ENCODE measurements at places on chromosomes 13 and 19. TPM values are rescaled to one million over a fixed set of nuclear protein-coding genes. Genes with fewer than 3 reads are reported as not detected.

The C19orf44 gene
- 4.8 TPM for polyA plus RNA-seq

The RELB gene
- 17.7 TPM for polyA plus RNA-seq

The C1QTNF9 gene
- not detected for polyA plus RNA-seq

The LPAR6 gene
- polyA plus RNA-seq: 55.7 TPM

The UPK1A gene
- not detected for polyA plus RNA-seq

The ZSCAN4 gene
- polyA plus RNA-seq: not detected

GRCh38 chr13:49877629-49878218 lies 58.4 kb downstream of the SPRYD7 start:
- no peaks in the 10 kb centered on the region for H3K27me3 ChIP-seq
- H3K36me3 ChIP-seq: no peaks in the 10 kb centered on the region
- DNase-seq: no peak
- H3K4me1 ChIP-seq: no peaks in the 10 kb centered on the region

GRCh38 chr19:47419030-47419783 lies at the start of gene MEIS3:
Gene MEIS3, minus strand, starts transcription at chr19:47419527. Its CDS starts 446 bp downstream, at chr19:47419081.
- peaks cover 55% of the 10 kb centered on the region for H3K27me3 ChIP-seq
- H3K4me3 ChIP-seq: no peak within 1 kb of the TSS
- no peaks in the 10 kb centered on the region for H3K36me3 ChIP-seq
- DNase-seq: no peak

GRCh38 chr19:34990578-34991192 lies 9.4 kb upstream of the GRAMD1A start:
- no peaks in the 10 kb centered on the region for H3K4me1 ChIP-seq
- DNase-seq: no peak
- H3K4me3 ChIP-seq: no peak overlapping the region

GRCh38 chr19:58346961-58347929 lies 6.0 kb downstream of the A1BG start:
- H3K27ac ChIP-seq: no peak overlapping the region
- H3K4me3 ChIP-seq: peak overlapping the region; percentile 13
- H3K36me3 ChIP-seq: no peaks in the 10 kb centered on the region
- H3K4me1 ChIP-seq: peaks cover 14% of the 10 kb centered on the region
- H3K27me3 ChIP-seq: peaks cover 17% of the 10 kb centered on the region
- peak; percentile 50 for DNase-seq

GRCh38 chr13:24161010-24161775 lies 673 bp downstream of the SPATA13 start:
- peaks cover 28% of the 10 kb centered on the region for H3K4me1 ChIP-seq
- peak overlapping the region; percentile 88 for H3K4me3 ChIP-seq
- no peaks in the 10 kb centered on the region for H3K27me3 ChIP-seq
- H3K27ac ChIP-seq: peak overlapping the region; percentile 36
- DNase-seq: peak; percentile 49

- no peaks in the 10 kb centered on the region for H3K4me1 ChIP-seq
- no peak for DNase-seq
- H3K4me3 ChIP-seq: no peak overlapping the region
- H3K27ac ChIP-seq: no peak overlapping the region
- H3K36me3 ChIP-seq: no peaks in the 10 kb centered on the region
- no peaks in the 10 kb centered on the region for H3K27me3 ChIP-seq
These were observed 2700.2 kb downstream of the PCDH9 start for GRCh38 chr13:64529874-64530485.

GRCh38 chr13:25024175-25024574 lies 71.8 kb upstream of the PABPC3 start:
- no peaks in the 10 kb centered on the region for H3K36me3 ChIP-seq
- H3K4me3 ChIP-seq: no peak overlapping the region
- no peaks in the 10 kb centered on the region for H3K27me3 ChIP-seq
- H3K4me1 ChIP-seq: no peaks in the 10 kb centered on the region
- H3K27ac ChIP-seq: no peak overlapping the region

- no peak overlapping the region for H3K4me3 ChIP-seq
- peaks cover 31% of the 10 kb centered on the region for H3K27me3 ChIP-seq
- H3K36me3 ChIP-seq: no peaks in the 10 kb centered on the region
- DNase-seq: no peak
These were observed 5.0 kb upstream of the GRIN3B start for GRCh38 chr19:995051-995827.

DNA sequence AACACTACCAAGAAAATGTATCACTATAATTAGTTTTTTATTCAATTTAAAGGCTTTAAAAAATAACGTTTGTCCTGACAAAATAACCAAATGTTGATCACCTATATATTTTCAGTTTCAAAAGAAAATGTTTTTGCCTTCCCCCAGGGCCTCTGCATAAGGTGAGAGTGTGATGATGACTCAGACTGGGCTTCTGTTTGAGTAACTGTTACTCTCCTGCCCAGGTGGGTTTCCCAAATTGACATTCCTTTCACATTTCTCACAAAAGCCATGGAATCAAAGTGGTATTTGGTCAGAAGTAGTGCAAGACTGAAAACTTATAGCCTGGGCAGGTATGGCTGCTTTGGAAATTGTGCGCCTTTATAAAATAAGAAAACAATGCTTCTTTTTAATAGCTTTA lies 180.6 kb downstream of the COG6 start:
- no peak overlapping the region for H3K27ac ChIP-seq
- H3K27me3 ChIP-seq: no peaks in the 10 kb centered on the region
- H3K4me1 ChIP-seq: no peaks in the 10 kb centered on the region

- H3K4me3 ChIP-seq: no peak overlapping the region
- no peak overlapping the region for H3K27ac ChIP-seq
- DNase-seq: peak; percentile 30
- no peaks in the 10 kb centered on the region for H3K36me3 ChIP-seq
These were observed 209.1 kb upstream of the STARD13 start for GRCh38 chr13:33494596-33495204.

- H3K4me1 ChIP-seq: no peaks in the 10 kb centered on the region
- DNase-seq: peak; percentile 39
- no peaks in the 10 kb centered on the region for H3K36me3 ChIP-seq
- H3K27me3 ChIP-seq: no peaks in the 10 kb centered on the region
- no peak overlapping the region for H3K4me3 ChIP-seq
These were observed 11.9 kb upstream of the FRY start for GRCh38 chr13:32019612-32020233.

- no peak overlapping the region for H3K4me3 ChIP-seq
- peaks cover 13% of the 10 kb centered on the region for H3K27me3 ChIP-seq
- no peaks in the 10 kb centered on the region for H3K36me3 ChIP-seq
These were observed 35.9 kb upstream of the MPHOSPH8 start for GRCh38 chr13:19597523-19597922.

DNA sequence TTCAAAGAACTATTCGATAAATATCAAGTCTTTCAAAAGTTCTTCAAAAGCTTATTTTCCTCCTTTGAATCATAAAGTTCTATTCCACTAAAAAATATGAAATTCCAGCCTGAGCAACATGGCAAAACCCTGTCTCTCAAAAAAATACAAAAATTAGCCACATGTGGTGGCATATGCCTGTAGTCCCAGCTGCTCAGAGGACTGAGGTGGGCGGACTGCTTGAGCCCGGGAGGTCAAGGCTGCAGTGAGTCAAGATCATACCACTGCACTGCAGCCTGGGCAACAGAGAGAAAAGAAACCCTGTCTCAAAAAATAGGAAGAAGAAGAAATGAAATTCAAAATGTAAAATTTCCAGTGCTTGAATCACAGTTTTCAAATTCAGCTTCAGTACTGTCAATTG lies 24.6 kb downstream of the CAB39L start:
- no peaks in the 10 kb centered on the region for H3K36me3 ChIP-seq
- no peaks in the 10 kb centered on the region for H3K4me1 ChIP-seq
- peak; percentile 73 for DNase-seq
- no peaks in the 10 kb centered on the region for H3K27me3 ChIP-seq

DNA sequence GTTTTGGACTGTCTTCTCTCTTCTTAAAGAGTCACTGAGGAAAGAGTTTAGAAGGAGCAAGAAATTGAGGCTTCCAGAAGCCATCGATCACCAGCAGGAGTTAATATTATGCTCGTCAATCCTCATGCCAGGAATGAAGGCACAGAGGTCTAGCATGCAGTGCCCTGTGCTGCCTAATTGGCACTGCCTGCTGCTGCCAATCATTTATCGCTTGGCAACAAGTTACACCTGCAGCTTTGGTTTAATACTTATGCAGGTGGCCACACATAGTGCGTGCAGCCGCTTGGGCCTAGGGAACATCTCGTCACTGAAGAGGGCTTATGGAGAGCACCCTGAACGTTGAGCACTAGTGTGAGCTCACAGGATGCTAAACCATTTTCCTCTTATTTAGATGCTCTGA lies 2.7 kb upstream of the SOX1 start:
- H3K4me1 ChIP-seq: peaks cover 3% of the 10 kb centered on the region
- H3K27ac ChIP-seq: no peak overlapping the region
- peaks cover 82% of the 10 kb centered on the region for H3K27me3 ChIP-seq
- H3K4me3 ChIP-seq: no peak overlapping the region
- no peak for DNase-seq

DNA sequence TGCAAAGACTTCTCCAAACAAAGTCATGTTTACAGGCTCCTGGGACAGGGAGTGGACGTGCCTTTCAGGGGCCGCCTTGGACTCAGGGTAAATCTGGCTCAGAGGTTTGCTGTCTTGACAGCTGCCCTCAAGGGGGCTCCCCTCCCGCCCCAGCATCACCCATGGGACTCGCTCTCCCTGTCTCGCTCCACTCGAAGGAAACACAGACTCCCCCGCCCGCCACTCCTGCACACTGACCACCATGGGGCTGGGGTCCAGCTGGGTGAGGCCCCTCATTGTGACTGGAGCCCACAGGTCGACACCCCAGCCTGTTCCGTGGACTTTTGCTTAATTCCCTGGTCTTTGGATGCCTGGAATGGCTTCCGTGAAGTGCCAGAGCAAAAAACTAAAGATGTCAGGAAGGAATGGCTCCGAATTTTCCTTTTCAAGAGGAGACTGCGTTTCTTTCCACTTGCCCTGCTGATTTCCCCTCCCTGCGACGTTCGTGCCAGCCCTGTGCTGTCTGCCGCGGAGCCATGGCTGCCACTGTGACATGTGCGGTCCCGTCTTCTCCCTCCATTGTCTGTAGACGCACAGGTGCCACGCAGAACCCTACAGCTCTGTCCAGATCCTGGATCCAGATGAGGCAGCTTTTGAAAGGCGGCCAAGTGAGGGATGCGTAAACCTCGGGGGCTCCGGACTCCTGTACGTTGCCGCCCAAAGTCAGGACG lies 48.6 kb downstream of the MCF2L start:
- H3K4me3 ChIP-seq: no peak overlapping the region
- no peaks in the 10 kb centered on the region for H3K36me3 ChIP-seq
- DNase-seq: no peak
- H3K27me3 ChIP-seq: no peaks in the 10 kb centered on the region
- no peak overlapping the region for H3K27ac ChIP-seq
- no peaks in the 10 kb centered on the region for H3K4me1 ChIP-seq

- H3K4me1 ChIP-seq: peaks cover 2% of the 10 kb centered on the region
- no peaks in the 10 kb centered on the region for H3K27me3 ChIP-seq
- DNase-seq: no peak
These were observed 109.7 kb downstream of the LRCH1 start for GRCh38 chr13:46662690-46663089.

DNA sequence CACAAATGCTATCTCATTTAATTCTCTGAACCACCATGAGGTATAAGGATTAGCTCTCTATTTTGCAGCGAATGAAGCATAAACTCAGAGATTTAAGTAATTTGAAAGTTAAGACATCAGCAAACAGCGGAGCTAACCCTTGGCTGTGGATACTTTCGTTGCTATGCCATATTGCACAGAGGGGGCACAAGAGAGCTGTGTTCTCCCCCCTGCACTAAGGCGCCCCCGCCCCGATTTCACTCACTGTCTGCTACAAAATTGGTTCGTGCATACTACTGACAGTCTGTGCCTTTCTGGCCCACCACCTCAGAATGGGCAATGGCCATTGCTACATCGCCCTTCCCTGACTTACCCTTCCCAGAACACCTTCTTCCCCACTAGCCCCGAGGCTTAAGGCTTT lies 105.7 kb upstream of the OBI1 start:
- no peak overlapping the region for H3K27ac ChIP-seq
- no peaks in the 10 kb centered on the region for H3K4me1 ChIP-seq
- no peak for DNase-seq
- no peaks in the 10 kb centered on the region for H3K27me3 ChIP-seq

DNA sequence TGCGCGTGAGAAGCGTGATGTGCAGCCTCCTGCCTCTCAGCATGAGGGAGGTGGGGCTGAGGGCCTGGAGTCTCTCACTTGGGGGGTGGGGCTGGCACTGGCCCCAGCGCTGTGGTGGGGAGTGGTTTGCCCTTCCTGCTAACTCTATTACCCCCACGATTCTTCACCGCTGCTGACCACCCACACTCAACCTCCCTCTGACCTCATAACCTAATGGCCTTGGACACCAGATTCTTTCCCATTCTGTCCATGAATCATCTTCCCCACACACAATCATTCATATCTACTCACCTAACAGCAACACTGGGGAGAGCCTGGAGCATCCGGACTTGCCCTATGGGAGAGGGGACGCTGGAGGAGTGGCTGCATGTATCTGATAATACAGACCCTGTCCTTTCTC lies 8.7 kb downstream of the CD177 start:
- DNase-seq: no peak
- H3K36me3 ChIP-seq: no peaks in the 10 kb centered on the region
- H3K4me1 ChIP-seq: no peaks in the 10 kb centered on the region

GRCh38 chr13:68905186-68905585 lies 1202.4 kb upstream of the ATXN8OS start:
- DNase-seq: no peak
- H3K27ac ChIP-seq: no peak overlapping the region
- H3K36me3 ChIP-seq: no peaks in the 10 kb centered on the region
- H3K4me3 ChIP-seq: no peak overlapping the region
- no peaks in the 10 kb centered on the region for H3K27me3 ChIP-seq

DNA sequence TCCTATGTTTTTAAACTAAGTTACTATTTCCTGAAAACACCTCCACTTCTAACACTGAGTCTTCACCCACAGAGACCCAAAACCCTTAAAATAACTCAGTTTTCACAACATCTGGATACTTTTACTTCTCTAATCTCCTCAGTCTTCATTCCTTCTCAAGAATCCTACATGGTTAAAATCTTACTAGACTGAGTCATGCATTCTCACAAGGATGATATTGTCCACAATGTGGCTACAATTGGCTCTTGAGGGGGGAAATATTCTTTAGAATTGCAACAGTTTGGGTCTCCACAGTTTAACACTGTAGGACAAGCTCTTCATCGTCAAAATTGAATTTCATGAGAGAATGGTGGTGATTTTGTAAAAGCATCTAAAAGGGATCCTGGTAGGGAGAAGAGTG lies 397.1 kb downstream of the SLITRK5 start:
- no peak overlapping the region for H3K27ac ChIP-seq
- H3K4me1 ChIP-seq: no peaks in the 10 kb centered on the region
- no peaks in the 10 kb centered on the region for H3K36me3 ChIP-seq
- H3K4me3 ChIP-seq: no peak overlapping the region
- DNase-seq: no peak
- no peaks in the 10 kb centered on the region for H3K27me3 ChIP-seq

DNA sequence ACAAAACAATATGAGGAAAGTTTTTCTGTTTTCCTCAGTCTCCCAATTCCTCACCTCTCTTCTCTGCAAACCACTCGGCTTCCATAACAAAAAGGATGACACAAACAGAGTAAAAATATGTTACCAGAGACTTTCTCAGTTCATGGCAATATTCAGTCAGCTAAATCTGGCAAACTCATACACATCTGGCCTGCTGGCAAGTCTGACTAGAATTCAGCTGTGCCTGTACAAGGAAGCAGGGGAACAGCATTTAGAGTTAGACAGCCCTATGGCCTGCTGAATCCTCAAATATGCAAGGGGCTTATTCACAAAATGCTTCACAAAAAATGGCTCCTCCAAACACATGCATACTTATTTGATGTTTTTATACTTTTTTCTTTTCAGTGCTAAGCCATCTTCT lies 227.8 kb downstream of the ENOX1 start:
- no peaks in the 10 kb centered on the region for H3K27me3 ChIP-seq
- no peaks in the 10 kb centered on the region for H3K4me1 ChIP-seq
- H3K27ac ChIP-seq: no peak overlapping the region
- DNase-seq: no peak

GRCh38 chr19:14091813-14092462 lies 1.4 kb upstream of the SAMD1 start:
- peaks cover 21% of the 10 kb centered on the region for H3K4me1 ChIP-seq
- no peak for DNase-seq
- peaks cover 22% of the 10 kb centered on the region for H3K36me3 ChIP-seq
- H3K27ac ChIP-seq: peak overlapping the region; percentile 91
- no peaks in the 10 kb centered on the region for H3K27me3 ChIP-seq
